ENCODE measurements at places on chromosomes 13 and 19.
A peak's percentile ranks its signal among the peaks of the same experiment; 100 is the strongest.

DNA sequence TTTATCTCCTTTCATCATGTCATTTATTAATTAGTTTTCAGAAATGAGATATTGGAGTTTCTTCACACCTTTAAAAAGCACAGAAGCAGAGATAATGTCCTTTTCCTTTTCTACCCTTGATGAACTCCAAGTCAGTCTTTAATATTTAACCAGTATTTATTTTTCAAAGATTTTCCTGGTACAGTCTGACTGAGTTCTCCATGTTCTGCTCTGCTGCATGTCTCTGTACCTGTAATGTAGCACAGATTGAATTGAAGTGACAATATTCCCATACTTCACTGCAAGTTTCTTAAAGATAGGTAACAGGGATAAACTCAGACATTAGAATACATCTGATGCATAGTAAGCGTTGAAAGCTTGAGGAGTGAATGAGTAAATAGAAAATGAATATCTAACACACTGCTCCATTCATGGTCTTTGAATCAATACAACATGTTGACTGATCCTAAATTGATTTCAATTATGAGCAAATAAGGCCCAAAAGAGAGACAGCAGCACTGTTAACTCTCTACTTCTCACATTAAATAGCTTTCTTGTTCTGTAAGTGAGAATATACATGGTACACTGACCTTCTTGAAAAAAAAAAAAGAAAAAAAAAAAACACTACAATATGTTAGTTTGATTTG is 1323.6 kb upstream of the PRR20A start:
- DNase-seq, result no peak

GRCh38 chr13:30884543-30884942 is 21.5 kb upstream of the MEDAG start:
- no peak for DNase-seq

DNA sequence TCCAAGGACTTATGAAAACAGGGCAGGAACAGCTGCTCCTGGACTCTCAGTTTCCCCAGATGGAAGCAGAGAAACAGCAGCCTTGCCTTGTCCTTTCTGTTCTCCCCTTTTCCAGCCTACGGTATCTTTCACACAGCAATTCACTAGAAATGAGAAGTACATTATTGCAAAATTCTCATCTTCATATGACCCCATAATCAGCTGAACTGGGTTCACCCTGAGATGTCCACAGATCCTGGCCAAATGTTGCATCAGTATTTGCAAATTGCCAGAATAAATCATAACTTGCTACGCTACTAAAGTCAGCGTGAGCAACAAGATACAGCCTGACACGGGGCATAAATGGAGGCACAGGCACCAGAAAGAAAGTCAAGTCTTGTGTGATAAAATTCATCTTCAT is 16.1 kb downstream of the VSTM1 start:
- DNase-seq, result no peak

DNA sequence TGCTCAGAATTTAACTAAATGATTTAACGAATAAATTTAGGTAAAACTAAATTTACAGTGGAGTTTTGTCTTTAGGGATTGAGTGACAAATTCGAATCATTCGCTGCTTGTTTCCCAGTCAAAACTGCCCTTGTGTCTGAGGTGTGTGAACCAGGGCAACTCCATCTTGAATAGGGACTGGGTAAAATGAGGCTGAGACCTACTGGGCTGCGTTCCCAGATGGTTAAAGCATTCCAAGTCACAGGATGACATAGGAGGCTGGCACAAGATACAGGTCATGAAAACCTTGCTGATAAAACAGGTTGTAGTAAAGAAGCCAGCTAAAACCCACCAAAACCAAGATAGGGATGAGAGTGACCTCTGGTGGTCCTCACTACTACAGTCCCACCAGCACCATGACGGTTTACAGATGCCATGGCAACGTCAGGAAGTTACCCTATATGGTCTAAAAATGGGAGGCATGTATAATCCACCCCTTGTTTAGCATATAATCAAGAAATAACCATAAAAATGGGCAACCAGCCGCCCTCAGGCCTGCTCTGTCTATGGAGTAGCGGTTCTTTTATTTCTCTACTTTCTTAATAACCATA is 10.2 kb upstream of the ANKRD10 start:
- DNase-seq, result no peak

DNA sequence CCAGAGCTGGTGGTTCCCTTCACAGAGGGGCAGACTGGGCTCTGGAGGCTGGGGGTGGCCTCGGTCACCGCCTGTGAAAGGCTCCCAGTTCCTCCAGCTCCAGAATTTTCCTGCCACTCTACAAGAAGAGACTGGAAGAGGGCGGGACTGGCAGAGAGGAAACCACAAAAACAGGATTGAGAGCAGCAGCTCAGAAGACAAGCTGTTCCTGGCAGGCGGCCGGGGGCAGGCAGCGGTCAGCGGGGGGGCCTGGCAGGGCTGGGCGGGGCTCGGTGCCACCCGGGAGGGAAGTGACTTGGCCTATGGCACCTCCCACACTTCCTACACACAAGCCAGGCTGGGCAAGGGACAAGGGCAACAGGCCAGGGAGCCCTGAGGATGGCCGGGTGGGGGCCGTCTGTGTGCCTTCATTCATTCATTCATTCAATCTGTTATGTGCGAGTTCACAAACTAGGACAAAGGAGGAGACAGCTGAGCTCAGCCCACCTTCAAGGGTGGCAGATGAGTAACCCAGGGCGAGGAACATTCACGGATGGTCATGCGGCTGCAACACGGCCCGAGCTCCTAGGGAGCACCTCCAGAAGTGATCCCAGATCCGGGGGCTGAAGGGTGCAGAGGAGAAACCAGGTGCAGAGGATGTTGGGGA is 16.9 kb upstream of the BTBD2 start:
- peak; percentile 82 for DNase-seq

DNA sequence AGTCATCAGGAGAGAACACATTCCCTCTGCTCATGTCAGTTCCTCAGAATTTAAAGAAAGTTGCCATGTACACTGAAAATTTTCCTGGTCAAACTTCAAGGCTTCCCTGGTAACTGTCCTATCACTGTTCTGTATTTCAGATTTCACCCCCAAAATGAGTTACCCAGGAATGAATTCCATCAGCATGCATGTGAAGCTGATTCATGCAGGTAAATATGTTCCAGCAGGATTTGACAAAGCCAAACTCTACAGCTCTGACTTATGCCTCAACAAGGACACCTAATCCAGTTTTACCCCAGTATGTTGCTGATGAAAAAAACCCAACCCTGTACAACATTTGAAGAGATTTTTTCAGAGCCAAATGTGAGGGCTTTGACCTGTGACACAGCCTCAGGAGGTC is 21.5 kb downstream of the LIG4 start:
- DNase-seq, result no peak

DNA sequence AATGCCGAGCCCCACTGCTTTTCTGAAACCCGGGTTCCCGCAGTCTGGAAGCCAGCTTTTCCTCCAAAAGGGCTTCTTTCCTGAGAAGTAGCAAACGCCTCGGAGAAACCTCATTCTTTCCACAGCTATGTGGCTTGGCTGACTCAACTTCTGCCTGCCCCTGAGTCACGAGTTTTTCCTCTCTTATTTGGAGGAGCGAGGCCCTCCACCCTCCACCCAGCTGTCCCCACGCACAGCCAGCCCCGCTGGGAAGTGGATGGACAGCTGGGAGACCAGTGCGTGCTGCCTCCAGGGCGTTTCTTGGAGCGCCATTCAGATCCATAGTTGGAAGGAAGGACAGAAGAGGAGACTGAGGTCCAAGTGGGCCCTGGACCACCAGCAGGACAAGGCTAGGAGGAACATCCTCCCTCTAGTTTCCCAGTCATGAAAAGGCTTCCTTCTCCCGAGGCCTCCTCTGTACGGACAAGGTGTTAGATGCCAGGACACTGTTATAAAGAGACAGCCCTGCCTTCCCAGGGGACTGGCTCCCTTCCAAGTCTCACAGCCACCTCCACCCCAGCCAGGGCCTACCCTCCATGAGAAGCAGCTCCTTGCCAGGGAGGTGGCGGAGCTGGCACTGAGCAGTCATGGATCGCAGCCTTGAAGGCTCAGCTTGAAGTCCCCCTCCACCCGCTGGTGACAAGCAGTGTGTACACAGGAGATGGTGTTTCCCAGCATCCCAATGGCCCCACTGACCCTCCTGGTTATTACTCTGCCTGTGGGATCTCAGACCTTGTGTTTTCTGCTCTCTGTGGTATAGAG is 2.5 kb upstream of the PLEKHF1 start:
- DNase-seq, result no peak

DNA sequence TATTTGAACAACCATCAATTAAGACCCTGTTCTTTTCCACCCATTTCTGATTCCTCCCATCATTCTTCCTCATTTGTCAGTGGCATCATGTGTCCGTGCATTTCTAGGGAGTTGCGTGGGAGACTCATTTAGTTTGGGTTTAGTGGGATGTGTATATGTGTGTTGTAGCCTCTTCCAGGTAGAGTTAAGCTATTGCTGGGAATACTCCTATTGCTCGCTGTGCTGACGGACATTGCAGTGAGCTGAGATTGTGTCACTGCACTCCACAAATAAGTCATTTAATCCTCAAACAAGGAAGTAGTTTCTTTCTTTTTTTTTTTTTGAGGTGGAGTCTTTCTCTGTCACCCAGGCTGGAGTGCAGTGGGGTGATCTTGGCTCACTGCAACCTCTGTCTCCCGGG is 42.2 kb upstream of the RCBTB2 start:
- no peak for DNase-seq

DNA sequence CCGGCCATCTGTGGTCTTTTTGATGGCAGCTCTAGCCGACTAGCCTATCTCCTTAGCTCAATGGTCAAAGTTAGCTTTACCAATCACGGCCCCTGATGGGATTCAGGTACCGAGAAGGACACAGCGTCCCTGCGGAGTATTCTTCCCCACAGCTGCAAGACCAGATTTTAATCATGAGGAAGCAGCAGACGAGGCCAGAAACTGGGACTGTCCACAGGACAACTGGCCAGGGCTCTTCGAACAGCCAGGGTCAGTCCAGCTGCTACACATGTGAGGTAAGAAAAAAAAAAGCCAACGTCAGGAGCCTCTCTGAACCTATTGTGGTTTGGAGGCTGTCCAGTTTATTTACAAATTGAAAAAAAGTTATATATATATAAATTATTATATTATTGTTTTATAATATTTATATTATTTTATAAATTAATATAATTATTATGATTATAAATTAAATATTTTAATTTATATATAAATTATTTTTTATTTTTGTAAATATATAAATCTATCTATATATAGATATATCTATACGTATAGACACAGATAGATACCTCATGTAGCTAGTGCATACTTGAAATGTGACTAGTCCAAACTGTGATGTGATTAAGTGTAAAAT is 10.8 kb downstream of the RINL start:
- DNase-seq, result no peak

GRCh38 chr19:41626877-41627276 is at the start of gene CEACAM4:
TSS of gene CEACAM4 (minus strand) at chr19:41627074. CDS start at chr19:41626963, 111 bp downstream.
- no peak for DNase-seq

DNA sequence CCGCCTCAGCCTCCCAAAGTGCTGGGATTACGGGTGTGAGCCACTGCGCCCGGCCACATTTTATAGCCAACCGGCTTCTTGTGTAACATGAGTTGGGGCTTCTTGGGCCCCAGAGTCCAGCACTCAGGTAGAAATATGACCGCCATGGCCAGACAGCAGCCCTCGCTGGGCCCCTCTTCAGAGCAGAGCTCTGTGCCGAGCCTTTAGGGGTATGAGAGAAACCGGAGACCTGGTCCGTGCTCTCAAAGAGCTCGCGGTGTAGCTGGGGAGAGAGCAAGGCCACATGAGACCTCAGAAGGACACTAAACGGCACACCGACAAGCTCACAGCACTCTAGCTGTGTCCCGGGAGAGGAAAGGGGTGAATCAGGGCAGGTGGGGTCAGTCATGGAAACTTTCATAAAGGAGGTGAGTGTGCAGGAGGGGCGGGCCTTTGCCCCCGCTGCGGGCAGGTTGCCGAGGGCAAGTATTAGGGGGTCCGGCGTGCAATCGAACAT is 15.8 kb downstream of the ACTN4 start:
- DNase-seq, result no peak

DNA sequence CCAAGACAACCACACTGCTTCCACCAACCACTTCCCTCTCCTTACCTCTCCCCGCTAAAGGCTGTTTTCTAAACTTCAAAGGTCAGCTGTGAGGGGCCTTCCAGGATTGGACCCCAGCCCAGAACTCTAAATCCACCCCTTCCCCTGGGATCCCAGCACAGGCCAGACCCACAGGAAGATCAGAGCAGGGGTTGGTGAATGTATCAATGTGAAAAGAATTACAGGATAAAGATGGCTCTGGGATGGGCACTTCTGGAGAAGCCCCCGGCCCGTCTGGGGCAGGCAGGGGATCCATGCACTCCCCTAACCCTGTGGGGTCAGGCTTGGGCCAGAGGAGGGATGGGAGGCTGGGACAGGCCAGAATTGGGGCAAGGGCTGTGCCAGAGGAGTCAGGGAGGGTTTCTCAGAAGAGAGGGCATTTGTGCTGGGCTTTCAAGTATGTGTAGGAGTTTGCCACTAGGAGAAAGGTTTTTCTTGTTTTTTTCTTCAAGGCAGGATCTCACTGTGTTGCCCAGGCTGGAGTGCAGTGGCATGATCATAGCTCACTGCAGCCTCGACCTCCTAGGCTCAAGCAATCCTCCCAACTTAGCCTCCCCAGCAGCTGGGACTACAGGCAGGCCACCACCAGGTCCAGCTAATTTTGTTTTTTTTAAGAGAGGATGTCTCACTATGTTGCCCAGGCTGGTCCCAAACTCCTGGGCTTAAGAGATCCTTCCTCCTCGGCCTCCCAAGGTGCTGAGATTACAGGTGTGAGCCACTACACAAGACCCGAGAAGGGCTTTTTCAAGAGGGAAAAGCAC is 1.0 kb upstream of the MEF2B start:
- no peak for DNase-seq

- DNase-seq, result no peak
Measured at GRCh38 chr19:54178581-54179261, 5.8 kb upstream of the TMC4 start.

DNA sequence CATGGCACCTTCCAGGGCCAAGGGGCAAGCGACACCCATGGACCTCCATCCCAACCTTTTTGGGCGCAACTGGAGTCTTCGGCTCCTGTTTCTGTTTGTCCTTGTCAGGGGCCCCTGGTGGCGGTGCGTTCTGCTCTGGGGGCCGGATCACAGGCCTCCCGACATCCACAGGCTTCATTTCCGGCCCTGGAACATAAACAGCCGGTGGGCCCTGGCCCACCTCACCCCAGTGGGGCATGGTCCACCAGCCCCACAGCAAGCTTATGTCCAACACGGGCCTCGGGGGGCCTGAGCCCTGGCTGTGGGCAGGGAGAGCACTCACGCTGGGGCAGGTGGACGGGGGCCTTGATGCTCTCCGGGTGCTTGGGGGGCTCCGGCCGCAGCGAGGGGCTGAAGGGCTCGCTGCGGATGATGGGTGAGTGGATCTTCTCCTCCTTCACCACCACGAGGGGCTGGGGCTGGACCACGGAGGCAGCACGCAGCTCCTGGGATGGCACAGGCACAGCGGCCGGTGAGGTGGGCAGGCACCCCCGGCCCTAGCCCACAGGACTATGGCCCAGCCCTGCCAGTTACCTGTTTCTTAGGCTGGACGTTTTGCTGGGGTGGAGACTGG is 7.2 kb upstream of the EPHX3 start:
- no peak for DNase-seq

DNA sequence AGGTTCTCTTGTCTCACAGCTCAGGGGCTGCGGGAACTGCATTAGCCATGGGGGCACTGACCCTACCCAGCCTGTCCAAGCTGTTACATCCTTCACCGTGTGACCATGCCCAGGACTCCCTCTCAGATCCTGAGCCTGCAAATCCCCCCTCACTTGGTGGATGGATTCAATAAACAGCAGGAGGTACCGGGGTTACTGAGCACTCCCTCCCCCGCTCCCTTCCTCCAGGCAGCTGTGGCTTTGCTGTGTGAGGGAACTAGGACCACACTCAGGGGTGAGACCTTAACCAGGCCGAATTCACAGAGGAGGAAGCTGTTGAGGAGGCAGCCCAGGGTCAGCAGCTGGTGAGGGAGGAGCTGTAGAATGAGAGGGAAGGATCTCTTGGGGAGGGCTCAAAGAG is 27.0 kb upstream of the CEACAM1 start:
- no peak for DNase-seq
